ENCODE measurements at places on chromosomes 5 and 9. TPM values are rescaled to one million over a fixed set of nuclear protein-coding genes. Genes with fewer than 3 reads are reported as not detected.

Gene RBM22
- total RNA-seq, result 59.1 TPM

Gene GPR151
- total RNA-seq, result not detected

Gene PTPN3
- total RNA-seq, result 3.7 TPM

Gene TRIM23
- 17.1 TPM for total RNA-seq

Gene PCDHGB7
- total RNA-seq, result 8.0 TPM

Gene EGFL7
- 16.3 TPM for total RNA-seq

Gene ACTBL2
- total RNA-seq, result not detected

Gene GHR
- total RNA-seq, result 6.6 TPM

Gene SOHLH1
- total RNA-seq, result not detected

GRCh38 chr5:152349683-152350526 lies 55.2 kb downstream of the NMUR2 start:
- peak; percentile 34 for DNase-seq

GRCh38 chr9:92627651-92628050 lies 42.3 kb downstream of the IPPK start:
- no peak for DNase-seq

DNA sequence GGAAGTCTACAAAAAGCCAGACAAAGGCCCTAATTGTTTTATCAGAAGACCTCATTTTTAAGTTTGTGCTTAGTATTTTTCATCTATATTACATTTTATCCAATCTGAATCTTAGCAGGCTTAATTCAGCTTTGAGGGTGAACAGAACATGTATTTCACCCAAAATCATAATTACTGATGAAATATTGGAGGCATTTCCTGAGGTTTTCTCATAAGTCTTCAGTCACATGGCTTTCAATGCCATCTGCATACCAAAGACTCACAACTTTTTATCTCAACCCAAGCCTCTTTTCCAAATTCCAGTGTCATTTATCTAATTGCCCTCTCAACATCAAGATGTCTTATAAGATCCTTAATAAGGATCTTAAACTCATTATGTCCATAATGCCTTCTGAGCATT lies 150.8 kb downstream of the TTC39B start:
- DNase-seq, result no peak

- no peak for DNase-seq
Observed at GRCh38 chr5:116137544-116138378, 52.9 kb downstream of the COMMD10 start.

DNA sequence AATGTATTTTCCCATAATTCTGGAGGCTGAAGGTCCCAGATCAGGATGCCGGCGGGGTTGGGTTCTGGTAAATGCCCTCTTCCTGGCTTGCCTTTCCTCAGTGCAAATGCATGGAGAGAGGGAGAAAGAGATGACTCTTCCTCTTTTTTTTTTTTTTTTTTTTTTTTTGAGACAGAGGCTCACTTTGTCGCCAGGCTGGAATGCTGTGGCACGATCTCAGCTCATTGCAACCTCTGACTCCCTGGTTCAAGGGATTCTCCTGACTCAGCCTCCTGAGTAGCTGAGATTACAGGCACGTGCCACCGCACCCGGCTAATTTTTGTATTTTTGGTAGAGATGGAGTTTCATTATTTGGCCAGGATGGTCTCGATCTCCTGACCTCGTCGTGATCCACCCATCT lies 300.0 kb upstream of the TAS2R1 start:
- no peak for DNase-seq

- DNase-seq, result no peak
Observed at GRCh38 chr9:123866497-123866896, 63.4 kb downstream of the DENND1A start.

- no peak for DNase-seq
Observed at GRCh38 chr5:109713453-109713852, 23.7 kb downstream of the MAN2A1 start.

- no peak for DNase-seq
Observed at GRCh38 chr5:150152636-150153462, 2.8 kb downstream of the PDGFRB start.

DNA sequence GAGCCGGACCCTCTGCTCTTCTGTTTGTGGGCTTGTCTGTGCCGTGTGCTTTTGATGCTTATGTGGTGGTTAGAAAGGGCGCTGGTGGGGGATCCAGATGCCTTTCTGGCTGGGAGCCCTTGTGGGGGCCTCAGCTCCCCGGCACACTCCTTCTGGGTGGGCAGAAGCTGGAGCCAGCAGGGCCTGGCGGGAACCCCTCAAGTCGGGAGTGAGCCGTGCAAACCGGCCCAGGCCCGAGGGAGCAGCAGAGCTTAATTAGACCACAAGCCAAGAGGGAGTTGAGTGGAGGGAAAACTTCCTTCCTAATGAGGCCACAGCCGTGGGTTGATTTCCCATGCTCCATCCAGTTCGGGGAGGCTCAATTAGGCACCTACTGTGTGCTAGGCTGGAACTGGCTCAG lies 76.0 kb upstream of the RNU6ATAC start:
- no peak for DNase-seq

DNA sequence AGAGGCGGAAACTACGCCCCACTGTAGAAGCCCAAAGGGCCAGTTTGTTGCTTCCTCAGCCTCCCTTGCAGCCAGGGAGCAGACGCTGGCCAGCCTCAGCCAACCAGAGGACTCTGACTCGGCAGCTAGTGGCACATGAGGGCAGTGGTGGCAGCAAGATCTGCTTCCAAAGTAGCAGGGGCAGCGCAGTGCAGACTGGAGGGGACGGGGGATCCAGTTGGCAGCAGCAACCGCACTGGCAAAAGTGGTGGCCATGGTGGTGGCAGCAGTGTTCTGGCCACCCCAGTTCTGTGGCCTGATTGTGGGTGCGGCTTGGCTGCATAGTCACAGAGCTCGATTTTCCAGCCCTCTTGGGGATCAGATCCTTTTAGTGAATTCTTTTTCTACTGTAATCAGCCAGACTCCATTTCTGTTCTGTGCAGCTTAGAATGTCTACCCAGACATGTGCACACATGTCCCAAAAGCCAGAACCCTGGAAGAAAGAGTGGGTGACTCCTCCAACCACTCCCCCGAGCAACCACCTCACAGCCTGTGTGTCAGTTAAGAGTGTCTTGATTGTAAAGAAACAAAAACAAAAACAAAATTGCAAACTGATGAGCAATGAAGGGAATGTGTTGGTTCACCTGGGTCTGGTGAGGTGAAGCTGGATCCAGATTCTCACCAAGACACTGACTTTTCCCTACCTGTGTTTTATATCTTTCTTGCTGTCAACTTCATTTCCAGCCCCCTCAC lies 11.0 kb upstream of the ZBTB43 start:
- DNase-seq, result no peak

GRCh38 chr5:36253575-36253974 lies 11.8 kb upstream of the NADK2 start:
- no peak for DNase-seq

DNA sequence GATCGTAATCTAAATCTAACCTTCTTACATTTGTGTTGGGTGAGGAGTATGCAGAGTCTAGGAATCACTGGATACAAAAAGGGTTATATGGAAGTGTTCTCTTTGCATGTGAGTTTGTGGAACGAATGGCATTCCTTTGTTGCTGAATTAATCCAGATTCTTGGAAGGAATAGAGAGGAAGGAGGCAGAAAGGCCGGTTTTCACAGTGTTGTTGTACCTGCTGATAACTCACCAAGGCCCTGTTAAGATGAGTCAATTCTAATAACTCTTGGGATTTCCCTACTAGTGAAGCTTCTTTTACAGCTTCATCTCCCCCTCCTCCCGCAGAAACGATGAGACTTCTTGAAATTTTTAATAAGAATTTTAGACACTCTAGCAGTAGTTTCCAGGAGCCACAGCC lies 84.0 kb downstream of the ZSWIM6 start:
- no peak for DNase-seq

DNA sequence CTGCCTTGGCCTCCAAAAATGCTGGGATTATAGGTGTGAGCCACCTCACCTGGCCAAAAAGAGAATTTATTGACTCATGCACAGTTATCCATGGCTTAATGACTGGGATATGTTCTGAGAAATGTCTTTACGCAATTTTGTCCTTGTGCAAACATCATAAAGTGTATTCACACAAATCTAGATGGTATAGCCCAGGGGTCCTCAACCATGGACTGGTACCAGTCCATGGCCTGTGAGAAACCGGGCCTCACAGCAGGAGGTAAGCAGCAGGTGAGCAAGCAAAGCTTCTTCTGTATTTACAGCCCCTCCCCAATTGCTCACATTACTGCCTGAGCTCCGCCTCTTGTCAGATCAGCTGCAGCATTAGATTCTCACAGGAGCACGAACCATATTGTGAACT lies 12.4 kb upstream of the SIL1 start:
- no peak for DNase-seq

- DNase-seq, result no peak
Observed at GRCh38 chr5:40914835-40915234, 5.5 kb downstream of the C7 start.

- peak; percentile 43 for DNase-seq
Observed at GRCh38 chr9:95313010-95313498, 4.5 kb downstream of the FANCC start.

GRCh38 chr5:88691230-88691582 lies 191.8 kb downstream of the MEF2C start:
- no peak for DNase-seq

DNA sequence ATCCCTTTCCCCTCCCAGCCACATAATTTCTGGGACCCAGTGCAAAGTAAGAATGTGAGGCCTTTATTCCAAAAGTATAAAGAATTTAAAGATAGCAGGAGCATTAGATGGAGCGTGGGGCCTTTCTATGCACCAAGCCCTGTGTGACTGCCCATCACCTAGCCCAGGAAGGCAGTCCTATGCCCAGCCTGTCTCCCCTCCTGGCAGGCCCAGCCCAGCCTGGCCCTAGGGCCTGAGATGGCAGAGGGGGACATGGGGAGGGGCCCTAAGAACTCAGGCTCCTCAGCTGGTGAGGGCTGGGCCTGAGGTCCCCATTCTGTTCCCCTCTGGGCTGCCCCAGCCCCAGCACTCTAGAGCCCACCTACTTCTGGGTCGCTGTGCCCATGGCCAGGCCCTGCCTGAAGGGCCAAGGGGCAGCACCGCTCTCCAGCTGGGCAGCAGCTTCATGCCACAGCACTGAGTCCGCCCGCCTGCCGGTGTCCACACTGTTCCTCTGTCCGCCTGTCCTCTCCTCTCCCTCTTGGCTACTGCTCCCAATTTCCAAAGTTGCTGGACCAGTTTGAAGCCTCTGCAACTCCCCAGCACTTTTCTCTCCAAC lies 995 bp upstream of the SLC23A1 start:
- DNase-seq, result no peak

- DNase-seq, result no peak
Observed at GRCh38 chr9:71861618-71862017, 49.4 kb downstream of the ABHD17B start.
